Stimulated activated CD8-positive, alpha-beta memory T cell treated with anti-CD3 and anti-CD28 coated beads, Interleukin-7, amount 100 ng/mL, for 48 hours (primary cell): ENCODE measurements at places on chromosomes 11 and 22.

DNA sequence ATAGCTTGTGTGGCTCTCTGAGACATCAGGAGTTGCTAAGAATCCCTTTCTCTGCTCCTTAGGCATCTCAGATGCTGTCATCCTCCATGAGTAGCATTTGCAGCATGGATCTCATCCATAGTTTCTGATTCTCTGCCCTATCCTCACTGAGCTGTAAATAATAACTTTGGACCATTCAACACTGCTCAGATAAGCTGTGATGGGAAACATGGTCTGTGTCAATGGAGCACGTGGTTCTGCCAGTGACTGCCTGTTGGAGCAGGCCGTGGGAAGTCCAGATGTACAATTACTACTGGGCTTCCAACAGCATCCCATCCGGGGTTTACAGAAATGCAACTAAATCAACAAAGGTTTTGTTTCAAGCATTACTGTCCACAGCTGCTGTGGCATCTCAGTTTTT lies 160.1 kb downstream of the OR4C45 start:
- DNase-seq: no peak

GRCh38 chr22:39446239-39446721 lies 10.5 kb upstream of the MGAT3 start:
- no peak for DNase-seq

DNA sequence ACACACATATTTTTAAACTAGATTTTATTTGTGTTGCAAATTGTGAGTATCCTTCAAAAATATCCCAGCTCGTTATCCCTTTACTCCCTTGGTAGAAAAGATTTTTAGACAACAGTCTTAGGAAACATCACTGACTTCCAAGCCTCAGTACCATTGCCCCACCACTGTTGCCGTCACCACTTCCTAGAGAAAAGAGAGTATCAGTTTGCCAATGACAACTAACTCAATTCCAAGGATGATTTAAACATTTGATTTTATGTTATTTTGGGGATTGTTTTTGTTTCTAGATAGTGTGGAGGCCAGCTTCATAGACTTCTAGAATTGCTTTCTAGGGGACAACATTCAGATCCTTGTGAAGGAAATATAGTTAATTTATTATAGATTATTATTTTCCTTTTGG lies 274.0 kb upstream of the MPPED2 start:
- DNase-seq: no peak

DNA sequence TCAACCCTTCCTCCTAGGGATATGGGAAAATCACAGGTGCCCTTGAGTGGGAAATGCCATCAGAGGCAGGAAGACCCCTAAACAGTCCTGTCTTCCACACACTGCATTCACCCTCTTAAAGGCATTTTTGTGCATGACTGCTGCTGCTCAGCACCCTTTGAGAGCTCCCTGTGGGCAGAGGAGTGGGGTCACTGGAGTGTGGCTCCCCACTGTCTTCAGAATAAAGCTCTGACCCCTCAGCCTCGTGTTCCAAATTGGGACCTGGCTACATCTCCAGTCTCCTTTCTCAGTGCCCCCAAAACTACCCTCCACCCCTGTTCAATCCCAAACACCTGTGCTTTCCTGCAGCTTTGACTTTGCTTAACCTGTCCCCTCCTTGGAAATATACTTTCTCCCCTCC lies 46.6 kb downstream of the CHRDL2 start:
- no peak for DNase-seq

DNA sequence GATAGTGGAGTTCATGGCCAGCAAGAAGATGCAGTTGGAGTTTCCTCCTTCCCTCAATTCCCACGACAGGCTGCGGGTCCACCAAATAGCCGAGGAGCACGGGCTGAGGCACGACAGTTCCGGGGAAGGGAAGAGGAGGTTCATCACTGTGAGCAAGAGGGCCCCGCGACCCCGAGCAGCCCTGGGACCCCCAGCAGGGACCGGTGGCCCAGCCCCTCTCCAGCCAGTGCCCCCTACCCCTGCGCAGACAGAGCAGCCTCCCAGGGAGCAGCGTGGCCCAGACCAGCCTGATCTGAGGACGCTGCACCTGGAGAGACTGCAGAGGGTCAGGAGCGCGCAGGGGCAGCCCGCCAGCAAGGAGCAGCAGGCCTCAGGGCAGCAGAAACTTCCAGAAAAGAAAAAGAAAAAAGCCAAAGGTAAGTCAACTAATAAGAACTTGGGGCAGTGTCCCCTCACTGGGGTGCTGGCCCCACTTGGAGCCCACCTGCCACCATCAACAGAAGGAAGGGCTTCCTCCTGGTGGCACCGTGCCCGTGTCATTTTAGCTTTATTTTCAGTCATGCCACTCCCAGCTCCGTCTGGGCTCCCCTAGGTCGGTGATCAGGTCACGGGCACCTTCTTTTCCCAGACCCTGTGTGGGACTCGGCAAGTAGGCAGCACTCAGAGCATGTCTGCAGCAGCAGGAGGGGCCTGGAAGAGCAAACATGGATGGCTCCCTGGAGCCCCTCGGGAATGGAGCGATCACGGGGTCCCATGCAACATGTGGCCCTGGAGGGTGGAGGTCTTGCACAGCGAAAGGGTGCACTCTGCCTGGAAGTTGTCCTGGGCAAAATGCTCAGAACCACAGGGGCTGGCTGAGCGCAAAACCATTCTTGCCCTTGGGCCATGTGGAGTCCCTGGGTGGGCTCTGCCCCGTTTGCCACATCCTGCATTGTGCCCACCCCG lies 33.3 kb downstream of the IGHMBP2 start:
- no peak for DNase-seq

DNA sequence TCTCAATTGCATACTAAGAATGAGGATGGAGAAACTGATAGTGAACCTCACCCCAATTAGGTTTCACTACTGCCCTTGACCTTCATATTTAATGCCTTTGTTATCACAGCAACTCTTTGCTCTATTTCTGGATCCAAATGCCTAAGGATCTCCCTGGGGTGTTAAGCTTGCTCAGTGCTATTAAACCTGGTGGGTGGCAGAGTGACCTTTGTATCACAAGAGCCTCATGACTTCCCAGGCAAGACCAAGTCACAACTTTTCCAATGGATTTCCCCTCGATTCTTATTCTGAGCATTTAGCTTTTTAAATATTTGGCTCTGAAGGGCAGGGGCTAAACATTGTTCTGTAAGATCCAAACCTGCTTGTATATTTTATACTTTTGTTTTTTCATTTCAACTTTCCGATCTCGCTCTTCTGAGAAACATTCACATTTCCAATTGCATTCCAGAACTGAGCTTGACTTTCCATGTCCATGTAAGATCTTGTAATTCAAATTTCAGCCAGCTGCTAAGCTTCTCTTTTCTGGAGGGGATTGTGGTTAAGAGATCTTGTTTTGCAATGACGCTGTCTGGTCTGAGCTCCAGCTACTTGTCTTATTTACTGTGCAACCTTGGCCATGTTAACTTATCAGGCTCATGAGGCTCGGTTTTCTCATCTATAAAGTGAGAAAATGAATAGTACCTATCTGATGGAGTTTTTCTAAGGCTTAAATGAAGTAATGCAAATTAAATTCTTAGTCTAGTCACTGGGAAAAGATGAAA lies 6.4 kb upstream of the EHF start:
- no peak for DNase-seq

DNA sequence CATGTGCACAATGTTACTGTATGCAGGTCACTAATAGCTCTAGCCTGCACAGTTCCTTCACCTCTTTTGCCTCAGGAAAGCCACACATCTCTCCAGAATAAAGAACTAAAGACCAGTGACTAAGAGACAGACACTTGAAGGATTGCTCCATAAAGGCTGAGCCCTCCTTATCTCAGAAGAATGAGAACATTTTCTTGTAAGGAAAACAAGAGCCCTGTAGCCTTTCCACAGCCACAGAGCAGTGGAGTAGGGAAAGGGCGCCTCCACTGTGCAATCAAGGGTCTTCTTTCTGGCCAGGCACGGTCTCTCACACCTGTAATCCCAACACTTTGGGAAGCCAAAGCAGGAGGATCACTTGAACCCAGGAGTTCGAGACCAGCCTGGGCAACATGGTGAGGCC lies 202.6 kb upstream of the TMEM45B start:
- DNase-seq: no peak

- DNase-seq: no peak
Measured at GRCh38 chr11:95641495-95641894, 148.1 kb downstream of the FAM76B start.

DNA sequence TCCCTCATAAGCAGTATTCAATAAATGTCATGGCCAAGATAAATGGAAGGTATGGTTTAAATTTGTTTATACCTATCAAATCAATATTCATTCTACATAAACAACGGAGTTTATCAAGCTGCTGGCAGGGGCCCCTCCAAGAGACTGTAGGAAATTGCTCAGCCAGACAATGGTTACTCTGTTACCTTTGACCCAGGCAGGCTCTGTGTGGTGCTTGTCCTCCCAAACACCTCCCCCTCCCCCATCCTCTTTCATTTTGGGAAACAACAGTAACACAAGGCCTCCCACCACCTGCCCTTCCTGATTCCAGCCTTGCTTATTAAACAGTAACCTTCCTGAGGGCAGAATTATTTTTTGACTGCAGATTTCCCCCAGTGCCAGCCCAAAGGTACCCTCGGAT lies 10.5 kb upstream of the ZBTB16 start:
- DNase-seq: no peak

DNA sequence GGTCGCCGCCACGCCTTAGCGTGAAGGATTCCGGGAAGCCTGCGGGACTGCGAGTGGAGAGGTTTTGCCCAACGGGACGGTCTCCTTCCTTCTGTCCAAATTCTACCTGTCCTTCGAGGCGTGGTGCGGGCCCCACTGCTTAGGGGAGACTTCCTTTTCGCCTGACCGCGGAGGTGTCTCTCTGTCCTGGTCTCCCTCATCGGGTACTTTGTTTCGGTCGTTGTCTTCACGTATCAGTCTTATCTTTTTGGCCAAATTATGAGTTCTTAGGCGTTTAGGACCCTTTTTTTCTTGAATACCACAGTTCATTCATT lies 388 bp downstream of the HINFP start:
- DNase-seq: no peak

DNA sequence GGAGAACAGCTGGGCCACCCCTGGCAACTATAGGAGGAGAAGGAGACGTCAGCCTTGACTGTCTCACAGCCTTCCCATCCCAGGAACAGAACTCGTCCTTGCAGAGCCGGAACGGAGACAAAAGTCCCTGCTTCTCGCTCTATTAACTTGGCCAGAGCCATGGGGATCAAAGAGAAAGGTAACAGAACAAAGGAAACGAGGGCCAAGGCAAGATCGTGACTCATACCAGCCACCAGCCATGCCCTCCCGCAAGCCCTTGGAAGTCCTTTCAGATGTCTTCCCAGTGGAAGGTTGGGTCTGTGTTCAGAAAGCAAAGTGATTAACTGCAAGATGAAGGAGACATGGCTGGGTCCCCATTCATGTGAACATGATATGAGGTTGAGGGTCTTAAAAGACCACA lies 64.7 kb downstream of the PDE2A start:
- no peak for DNase-seq

DNA sequence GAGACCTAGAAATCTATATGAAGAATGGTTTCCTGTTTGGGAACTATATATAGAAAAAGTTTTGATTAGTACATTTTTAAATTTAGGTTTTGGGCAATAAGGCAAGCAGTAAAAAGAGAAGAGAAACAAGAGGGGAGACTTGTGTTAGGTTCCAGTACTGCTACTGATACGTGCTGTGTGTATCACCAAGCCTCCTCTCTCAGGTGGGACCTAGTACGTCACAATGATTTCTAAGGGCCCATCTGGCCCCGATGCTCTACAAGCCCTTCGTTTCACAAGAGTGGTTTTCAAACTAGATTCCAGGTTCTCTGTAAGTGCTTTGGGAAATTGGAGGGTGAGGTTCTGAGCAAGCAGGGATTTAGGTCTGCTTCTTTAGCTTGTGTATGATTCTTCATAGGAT lies 39.2 kb downstream of the USP35 start:
- no peak for DNase-seq

DNA sequence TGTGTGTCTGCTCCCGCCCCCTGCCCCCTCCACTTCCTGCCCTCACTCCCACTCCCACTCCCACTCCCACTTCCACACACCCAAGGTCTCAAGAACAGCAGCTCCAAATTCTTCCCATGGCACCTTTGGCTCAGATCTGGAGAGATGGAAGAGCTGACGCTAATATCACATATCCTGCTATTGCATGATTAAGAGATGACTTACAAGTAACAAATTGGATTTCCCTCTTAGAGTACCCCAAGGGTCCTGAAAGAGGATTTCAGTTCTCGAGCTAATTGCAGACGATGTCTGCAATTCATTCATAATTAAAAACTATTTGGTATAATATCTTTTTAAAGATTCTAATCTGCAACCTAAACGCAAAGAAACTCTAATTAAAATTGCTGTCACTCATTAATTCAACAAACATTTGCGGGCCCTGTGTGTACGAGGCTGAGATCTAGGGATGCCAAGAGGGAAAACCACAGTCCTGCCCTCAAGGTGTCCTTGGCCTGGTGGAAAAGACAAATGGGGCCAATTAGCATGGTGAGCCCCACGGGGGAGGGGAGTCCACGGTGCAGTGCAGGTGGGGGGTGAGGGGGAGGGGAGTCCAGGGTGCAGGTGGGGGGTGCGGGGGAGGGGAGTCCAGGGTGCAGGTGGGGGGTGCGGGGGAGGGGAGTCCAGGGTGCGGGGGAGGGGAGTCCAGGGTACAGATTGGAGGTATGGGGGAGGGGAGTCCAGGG lies 50.3 kb downstream of the CELSR1 start:
- no peak for DNase-seq

- DNase-seq: no peak
Measured at GRCh38 chr11:123299721-123300120, 104.7 kb upstream of the CLMP start.

DNA sequence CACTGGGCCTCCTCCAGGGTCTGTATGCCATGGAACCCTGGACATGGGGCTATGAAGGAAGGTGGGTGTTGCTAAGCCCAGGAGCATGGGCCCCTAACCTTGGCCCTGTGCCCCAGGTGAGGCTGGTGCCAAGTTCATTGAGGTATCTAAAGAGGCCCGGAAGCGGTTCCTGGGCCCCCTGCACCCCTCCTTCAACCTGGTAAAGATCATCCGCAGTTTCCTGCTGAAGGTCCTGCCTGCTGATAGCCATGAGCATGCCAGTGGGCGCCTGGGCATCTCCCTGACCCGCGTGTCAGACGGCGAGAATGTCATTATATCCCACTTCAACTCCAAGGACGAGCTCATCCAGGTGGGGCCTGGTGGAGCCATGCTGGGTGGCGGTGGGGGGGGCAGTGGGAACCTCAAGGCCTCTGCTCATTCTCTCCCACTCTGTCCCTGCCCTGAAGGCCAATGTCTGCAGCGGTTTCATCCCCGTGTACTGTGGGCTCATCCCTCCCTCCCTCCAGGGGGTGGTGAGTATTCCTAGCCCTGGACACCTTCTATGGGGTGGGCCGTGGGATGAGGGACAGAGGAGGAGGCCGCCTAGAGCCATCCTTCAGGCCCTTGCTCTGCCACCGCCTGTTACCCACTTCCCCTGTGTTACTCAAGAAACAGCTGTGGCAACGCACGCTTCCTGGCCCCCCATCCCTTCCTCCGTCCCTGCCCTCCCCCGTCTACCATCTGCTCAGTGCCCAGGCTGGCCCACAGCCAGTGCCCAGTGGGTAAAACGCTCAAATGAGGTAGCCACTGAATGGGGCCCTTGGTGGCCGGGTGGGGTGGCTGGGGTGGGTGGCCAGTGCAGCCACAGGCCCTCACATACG lies 3.0 kb downstream of the PNPLA2 start:
- no peak for DNase-seq

GRCh38 chr11:9313648-9314290 lies 624 bp downstream of the TMEM41B start:
- peak; percentile 11 for DNase-seq

- no peak for DNase-seq
Measured at GRCh38 chr11:120249279-120250262, 9.6 kb downstream of the POU2F3 start.
